Smooth muscle cell of the pulmonary artery (primary cell): ENCODE measurements at places on chromosomes 13 and 19. TPM values are rescaled to one million over a fixed set of nuclear protein-coding genes. Genes with fewer than 3 reads are reported as not detected.

The SPACA4 gene
- not detected in 2 replicates for total RNA-seq

The TMPRSS9 gene
- total RNA-seq: 0.17 TPM in 1 of 2 replicates, not detected in the other

The SOX21 gene
- 0.07 TPM in 1 of 2 replicates, not detected in the other for total RNA-seq

The TRIP10 gene
- total RNA-seq: 31.5 and 43.2 TPM in 2 replicates
